ENCODE measurements at places on chromosomes 2 and 18. TPM values are rescaled to one million over a fixed set of nuclear protein-coding genes. Genes with fewer than 3 reads are reported as not detected.

DNA sequence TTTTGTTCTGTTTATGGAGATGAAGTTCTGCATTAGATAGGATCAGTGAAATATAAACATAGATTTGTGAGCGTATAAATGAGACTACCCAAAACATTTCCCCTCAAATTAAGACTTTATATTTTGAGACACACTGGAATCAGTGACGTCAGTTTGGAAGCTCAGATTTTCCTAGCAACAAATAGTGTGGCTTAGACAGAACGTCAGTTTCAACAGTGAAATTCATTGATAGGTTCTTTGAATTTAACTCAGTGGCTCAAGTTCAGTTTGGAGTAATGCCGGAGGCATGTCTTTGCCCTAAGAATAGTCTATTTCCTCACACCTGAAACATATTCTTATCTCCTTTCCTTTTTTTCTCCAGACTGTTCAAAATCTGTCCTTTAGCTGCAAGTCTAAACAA, 113.6 kb upstream of the ARHGAP15 start:
- no peak for DNase-seq

- DNase-seq: no peak
Measured at GRCh38 chr2:108923019-108923700, 65.9 kb downstream of the EDAR start.

GATA6 gene
- 54.6 TPM for total RNA-seq

DNA sequence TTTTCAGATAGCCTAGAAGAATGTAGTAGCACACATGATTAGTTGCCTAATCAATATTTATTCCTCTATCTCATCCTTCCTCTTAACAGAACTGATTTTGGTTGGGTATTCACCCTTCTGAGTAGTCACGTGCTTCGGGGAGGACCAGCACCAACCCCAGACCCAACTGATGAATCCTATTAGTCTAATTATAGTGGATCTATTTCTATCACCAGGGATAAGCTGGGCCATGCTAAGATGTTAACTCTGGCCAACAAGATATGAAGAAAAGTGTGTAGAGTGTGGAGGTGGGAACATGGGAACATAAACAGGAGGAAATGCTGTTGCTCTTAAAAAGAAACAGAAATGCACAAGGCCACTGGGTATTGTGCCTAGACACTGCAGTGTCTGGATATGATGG, 119.9 kb downstream of the THADA start:
- no peak for DNase-seq

DNA sequence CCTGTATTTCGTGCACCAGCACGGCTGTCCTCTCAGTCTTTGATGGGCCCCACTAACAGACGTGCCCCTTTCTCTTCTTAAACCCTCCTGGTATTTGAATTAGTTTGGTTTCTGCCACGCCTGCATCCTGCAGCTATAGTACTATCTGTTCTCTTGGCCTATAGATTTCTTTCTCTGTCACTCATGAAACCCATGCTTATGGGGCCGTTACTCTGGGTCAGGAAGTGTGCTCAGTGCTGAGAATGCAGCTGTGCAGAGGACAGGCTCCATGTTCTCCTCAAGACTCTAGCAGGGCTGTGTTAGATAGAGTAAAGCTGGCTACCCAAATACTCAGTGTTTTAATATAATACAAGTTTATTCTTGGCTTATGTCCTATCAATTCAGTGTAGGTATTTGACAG, 180.0 kb downstream of the INSIG2 start:
- DNase-seq: no peak

DNA sequence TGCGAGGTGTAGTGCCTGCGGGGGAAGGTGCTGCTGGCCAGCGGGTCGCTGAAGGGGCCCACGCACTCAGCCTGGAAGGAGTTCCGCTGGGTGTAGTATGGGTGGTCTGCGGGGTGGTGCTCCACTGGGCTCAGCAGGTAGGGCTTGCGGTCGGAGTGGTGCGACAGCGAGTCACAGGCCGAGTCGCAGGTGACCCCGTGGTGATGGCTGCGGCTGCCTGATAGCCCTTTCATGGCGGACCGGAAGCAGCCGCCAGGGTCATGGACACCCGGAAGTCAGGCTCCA, 429.8 kb downstream of the TGIF1 start:
- no peak for DNase-seq

DNA sequence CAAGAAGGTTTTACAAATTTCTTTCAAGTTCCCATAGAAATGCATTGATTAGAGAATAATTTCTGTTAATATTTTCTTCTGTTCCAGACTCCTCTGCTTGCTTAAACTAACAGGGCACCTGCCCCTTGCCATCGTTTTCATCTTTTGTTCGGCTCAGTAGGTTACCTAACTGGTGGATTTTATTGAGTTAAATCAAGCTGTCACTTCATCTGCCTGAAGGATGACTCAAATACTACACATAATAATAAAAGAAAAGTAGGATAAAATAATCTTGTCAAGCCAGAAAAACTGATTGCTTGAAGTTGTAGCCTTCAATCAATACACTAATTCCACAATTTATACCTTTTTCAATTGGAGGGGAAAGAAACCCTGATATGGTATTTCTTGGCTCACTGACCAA, 234.0 kb downstream of the NR4A2 start:
- no peak for DNase-seq

GRCh38 chr2:88831071-88831791, 139.8 kb downstream of the RPIA start:
- DNase-seq: no peak

GRCh38 chr2:163715199-163715598, 20.6 kb downstream of the FIGN start:
- DNase-seq: no peak

DNA sequence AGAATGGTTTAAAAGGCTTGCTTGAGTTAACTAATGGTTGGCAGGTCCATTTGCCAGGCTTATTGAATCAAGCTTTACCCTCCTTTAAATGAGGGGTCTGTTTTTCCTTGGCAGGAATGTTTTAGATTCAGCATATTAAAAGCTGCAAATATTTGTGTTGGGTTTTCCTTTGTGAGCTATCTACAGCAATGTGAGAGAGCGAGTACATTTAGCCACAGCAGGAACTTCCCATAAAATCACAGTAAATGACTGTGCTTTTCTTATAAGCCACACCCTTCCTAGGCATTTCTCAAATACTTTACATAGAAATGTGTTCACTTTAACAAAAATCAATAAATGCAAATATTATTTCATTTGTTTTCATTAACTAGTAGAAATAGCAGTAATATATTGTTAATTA, 23.9 kb downstream of the CALCRL start:
- DNase-seq: no peak

- no peak for DNase-seq
Measured at GRCh38 chr2:10283106-10284062, 19.3 kb upstream of the HPCAL1 start.

IFT172 gene
- 12.7 TPM for total RNA-seq

DNA sequence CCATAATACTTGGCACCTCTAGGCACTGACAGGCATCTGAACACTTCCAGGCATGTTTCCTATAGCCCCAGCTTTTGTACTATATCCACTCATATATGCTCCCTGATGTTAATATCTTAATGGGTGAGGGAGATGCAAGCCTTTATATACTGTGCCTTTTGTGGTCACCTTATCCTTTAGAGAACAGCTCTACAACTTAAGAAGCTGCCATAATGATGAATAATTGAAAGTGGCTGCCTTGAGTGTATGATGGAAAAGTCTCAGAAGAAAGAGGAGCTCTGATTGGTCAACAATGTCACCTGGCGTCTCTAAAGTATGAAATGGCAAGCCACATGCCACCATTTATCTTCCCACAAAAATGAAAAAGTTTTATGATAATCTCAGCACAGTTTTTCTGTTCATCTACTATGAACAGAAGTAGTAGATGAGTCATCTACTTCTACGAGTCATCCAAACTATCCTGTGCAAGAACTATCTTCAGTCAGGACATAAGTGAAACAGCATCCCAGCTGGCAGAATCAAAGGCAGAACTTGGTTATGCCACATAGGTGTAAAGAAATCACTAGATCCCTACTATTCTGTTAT, 997.9 kb upstream of the CELF4 start:
- DNase-seq: no peak

- DNase-seq: no peak
Measured at GRCh38 chr2:219631904-219632759, 4.7 kb downstream of the SLC4A3 start.

FAHD2A gene
- total RNA-seq: 35.8 TPM

- no peak for DNase-seq
Measured at GRCh38 chr18:213966-214365, 53.9 kb downstream of the THOC1 start.

DNA sequence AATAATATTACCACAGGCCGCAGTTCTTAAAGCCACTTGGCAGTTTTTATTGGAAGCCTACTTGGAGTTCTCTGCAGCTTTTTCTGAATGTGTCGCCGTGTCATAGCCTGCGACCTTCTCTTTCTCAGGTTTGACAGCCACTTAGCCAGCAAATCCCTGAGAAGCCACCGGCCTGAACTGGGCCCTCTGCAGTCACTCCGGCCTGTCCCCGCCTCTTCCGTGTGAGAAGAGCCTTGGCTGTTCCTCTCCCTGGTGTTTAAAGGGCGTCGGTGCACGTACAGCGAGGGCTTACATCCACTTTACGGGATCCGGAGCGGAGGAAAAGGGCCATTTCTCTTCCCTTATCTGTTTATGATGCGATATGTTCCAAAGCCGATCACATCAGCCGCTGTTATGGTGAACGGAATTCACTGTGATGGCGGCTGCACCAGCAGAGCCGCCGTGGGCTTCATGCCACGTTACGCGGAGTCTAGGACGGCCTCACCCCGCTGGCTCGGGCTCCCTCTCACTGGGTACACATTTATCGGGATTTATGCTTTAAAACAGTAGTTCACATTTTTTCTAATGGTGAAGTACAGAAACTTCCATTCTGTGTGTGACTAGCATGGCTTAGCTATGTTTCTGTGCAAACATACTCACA, 66.8 kb downstream of the GBX2 start:
- no peak for DNase-seq

GRCh38 chr2:20226152-20226545, 1.2 kb upstream of the SDC1 start:
- DNase-seq: no peak

NPHP1 gene
- 5.6 TPM for total RNA-seq

DNA sequence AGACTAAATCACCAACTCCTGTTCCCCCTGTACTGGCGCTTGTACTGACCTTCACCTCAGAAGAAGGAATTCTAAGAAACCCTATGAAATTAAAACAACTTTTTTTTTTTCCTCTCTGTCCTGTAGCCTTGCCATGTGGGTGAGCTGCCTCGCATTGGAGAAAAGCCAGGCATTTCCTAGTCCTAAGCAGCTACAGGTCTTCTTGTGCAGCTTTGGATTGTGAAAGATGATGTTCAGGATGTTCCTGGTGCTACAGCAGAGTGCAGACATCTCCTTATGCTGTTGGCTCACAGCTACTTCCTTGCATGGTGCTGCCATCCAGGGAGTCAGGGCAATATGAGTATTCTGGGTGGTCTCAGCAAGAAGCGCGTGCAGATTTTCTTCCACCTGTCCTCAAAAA, 11.9 kb downstream of the PIK3C3 start:
- DNase-seq: no peak
